ENCODE measurements at places on chromosomes 6 and 20. TPM values are rescaled to one million over a fixed set of nuclear protein-coding genes. Genes with fewer than 3 reads are reported as not detected.

Gene FBXO9
- total RNA-seq, result 35.4 TPM

Gene MUC22
- total RNA-seq, result 0.03 TPM

Gene TMC2
- not detected for total RNA-seq

Gene HUS1B
- 0.27 TPM for total RNA-seq

Gene SPEF1
- total RNA-seq, result 1.3 TPM

Gene RBPJL
- not detected for total RNA-seq

Gene CYP39A1
- total RNA-seq, result not detected

Gene RFX6
- not detected for total RNA-seq

Gene RIPOR2
- 0.73 TPM for total RNA-seq

Gene CPXM1
- total RNA-seq, result not detected

Gene C20orf204
- total RNA-seq, result 0.32 TPM

Gene SLC17A1
- total RNA-seq, result not detected

Gene SAMD5
- total RNA-seq, result 0.43 TPM

Gene SLC22A7
- total RNA-seq, result not detected

Gene TMEM200A
- 0.07 TPM for total RNA-seq

Gene AIG1
- total RNA-seq, result 24.4 TPM

Gene NSFL1C
- total RNA-seq, result 129 TPM

Gene LY6G5B
- 3.6 TPM for total RNA-seq

Gene LY6G6C
- total RNA-seq, result not detected

Gene RIMS1
- not detected for total RNA-seq

Gene SNAP91
- total RNA-seq, result 0.32 TPM

Gene IL17A
- total RNA-seq, result not detected

Gene C20orf96
- total RNA-seq, result 12.6 TPM

Gene TRIM10
- total RNA-seq, result not detected

Gene PLCB4
- 23.2 TPM for total RNA-seq
